ENCODE measurements at places on chromosomes 3 and 15.

DNA sequence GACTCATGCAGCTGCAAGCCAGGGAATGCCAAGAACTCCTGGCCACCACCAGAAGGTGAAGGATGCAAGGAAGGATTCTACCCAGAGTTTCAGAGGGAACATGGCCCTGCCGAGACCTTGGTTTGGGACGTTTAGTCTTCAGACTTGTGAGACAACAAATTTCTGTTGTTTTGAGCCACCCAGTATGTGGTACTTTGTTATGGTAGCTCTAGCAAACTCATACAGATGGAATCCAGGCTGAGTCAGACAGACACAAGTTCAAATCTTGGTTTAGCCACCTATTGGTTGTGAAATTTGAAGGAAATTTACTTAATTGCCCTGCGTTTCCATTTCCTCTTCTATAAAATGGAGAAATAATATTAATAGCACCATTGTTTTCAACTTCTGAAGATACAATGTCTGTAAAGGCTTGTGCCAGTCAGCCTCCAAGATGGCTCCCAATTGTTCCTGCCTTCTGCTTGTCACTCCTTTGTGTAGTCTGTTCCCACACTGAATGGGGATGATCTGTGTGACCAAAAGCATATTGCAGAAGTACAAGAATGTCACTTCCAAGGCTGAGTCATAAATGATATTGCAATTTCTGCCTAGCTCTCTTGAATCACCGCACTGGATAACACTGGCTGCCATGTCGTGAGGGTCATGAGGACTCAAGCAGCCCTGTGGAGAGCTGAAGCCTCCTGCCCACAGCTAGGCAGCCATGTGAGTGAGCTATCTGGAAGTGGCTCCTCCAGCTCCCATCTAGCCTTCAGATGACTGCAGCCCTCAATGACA is 223.5 kb upstream of the PROK2 start:
- DNase-seq, result no peak

DNA sequence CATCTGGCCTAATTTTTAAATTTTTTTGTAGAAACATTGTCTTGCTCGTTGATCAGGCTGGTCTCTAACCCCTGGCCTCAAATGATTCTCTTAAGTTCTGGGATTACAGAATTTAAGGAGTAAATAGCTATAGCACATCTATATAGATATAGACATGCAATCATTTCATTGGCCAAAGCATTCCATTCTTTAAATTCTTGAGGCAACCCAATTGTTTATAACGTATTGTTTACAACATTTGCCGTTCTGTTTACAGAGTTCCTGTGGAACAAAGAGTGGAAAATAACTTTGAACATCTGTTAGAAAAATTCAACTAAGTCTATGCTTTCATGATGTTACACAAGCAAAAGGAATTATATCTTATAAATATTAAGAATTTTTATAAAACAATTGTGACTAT is 205.2 kb upstream of the ROBO2 start:
- no peak for DNase-seq

DNA sequence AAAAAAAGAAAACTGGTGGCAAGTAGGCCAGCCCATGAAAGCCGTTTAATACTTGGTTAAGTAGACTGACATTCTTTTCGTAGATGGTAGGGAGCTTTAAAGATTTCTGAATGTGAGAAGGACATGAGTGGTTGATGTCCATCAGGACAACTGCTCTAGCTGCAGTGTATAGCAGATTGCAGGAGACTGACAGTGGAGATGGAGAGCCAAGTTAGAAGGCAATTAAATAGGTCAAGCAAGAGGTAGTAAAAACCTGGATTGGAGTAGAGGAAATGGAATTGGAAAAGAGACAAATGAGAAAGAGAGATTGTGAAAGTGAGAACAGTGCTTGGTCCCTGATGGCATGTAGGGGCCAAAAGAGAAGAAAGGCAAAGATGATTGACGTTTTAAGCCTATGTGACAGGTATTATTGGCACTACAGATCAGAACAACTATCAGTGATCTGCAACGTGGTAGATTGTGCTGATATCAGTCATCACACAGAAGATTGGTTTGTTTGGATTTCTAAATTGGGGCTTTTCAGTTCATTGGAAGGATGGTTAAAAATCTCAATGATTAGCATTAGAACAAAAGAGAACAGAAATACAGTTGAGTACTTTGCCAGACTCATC is 74.0 kb downstream of the CNTN4 start:
- no peak for DNase-seq

- DNase-seq, result peak; percentile 17
These were observed 4.4 kb upstream of the CLDN11 start for GRCh38 chr3:170414202-170414663.

DNA sequence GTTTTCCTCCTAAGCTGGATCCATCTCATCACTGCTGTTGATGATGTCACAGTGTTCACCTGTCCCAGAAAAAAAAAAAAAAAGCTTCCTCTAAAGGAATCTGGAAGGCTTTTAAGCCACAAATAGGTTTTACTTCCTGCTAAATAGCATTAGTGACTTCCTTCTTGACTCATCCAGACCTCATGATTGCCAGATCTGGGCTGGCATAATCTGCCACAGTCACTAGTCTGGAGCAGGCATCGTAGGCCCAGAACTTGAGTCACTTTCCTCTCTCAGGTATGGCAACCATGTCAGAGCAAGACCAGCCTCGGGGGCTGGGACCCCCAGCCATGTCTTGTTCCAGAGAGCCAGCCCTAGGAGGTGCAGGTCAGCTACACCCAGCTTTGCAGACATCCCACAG is 266.5 kb upstream of the CADM2 start:
- DNase-seq, result no peak
